ENCODE measurements at places on chromosomes 6 and 20. TPM values are rescaled to one million over a fixed set of nuclear protein-coding genes. Genes with fewer than 3 reads are reported as not detected.

DNA sequence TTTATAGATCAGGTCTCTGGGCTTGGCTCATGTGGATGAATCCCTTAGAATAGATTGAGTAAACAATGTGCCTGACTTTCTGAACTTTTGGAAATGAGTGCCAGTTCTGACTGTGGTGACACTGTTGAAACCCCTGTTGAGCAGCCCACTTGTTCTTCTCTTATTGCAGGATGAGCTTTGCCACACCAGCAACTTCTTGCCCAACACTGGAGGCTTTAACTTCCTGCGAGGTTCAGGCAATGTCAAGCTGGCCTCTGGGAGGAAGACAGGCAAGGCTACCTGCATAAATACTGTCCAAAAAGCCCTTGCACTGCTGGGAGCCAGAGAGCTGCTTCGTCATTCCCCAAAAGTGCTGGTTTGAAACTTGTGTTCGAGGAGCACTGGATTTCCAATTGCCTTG, 32.8 kb upstream of the SMIM8 start:
- DNase-seq = no peak

DNA sequence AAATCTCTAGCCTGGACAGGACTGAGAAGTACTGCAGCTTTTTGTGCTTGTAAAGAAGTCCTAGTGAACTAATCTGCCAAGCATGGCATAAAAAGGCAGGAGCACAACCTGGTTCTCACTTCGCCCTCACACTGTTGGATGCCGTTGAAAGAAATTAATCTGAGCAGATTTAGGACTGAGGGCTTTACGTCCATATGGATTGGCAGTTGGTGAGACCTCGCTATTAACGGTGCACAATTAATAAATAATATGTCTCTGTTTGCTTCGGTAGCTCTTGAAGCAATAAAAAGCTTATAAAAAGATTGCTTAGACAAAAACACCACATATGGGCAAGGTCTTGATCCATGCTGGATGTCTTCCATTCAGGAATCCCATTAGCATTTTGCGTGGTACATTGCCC, 185.6 kb upstream of the EPHA7 start:
- no peak for DNase-seq

DNA sequence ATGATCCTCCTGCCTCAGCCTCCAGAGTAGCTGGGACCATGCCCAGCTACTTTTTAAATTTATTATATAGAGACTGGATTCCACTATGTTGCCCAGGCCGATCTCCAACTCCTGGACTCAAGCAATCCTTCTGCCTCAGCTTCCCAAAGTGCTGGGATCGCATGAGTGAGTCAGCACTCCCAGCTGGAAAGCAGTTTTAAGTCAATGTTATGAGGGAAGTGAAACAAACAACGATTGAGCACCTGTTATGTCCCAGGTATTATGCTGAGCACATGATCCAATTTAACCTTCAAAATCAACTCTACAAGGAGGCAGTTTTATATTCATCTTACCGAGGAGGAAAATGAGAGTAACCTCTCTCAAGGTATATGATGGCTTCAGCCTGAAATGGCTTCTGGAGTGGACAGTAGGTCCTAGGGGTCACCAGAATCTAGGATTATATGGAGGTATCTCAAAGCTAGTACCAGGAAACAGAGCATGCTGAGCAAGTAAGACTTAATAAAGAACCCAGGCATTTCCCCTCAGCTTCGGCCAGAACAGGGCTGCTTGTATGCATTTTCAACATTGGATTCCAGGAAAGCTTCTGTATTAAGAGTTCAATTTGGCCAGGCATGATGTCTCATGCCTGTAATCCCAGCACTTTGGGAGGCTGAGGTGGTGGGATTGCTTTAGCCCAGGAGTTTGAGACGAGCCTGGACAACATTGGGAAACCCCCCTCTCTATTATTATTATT, 55.0 kb downstream of the EDN1 start:
- DNase-seq = no peak

The SLC17A1 gene
- total RNA-seq = not detected

GRCh38 chr20:20212675-20213096, 155.2 kb upstream of the INSM1 start:
- no peak for DNase-seq

The MEI4 gene
- 1.1 TPM for total RNA-seq

DNA sequence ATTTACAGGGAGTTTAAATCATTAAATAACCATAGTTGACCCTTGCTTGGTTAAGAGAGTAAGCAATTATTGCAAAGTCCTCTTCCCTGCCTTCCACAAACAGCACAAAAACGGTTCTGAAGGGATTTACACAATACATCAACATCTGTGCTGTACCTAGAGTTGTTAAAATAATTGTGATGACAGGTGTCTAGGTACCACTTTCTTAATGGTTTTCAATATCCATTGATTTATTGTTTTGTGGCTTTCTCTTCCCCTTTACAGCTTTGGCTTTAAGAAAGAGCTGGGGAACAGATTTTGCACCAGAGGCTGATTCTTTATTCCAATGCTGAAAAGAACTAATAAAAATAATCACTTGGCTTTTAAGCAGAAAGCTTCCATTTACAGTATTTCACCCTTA, 598 bp upstream of the SOX4 start:
- no peak for DNase-seq

DNA sequence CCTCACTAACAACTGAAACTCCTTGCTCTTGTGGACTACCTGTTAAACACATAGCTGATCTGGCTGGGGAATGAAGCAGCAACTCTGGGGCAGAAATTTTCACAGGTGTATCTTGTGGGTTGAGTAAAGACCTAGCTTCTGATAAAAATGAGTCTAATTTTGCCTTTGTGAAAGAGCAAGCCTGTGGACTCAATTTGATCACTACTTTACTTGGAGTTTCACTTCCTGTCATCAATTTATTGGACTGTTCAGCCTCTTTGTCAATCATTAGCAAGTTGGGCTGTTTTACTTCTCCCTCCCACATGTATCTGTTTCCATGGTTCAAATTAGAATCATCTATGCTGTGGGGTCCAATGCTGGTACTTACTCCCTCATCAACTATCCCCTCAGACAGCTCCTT, 29.6 kb upstream of the CRIP3 start:
- DNase-seq = no peak

The PTCHD4 gene
- total RNA-seq = 0.89 TPM

The GGTLC1 gene
- total RNA-seq = not detected

DNA sequence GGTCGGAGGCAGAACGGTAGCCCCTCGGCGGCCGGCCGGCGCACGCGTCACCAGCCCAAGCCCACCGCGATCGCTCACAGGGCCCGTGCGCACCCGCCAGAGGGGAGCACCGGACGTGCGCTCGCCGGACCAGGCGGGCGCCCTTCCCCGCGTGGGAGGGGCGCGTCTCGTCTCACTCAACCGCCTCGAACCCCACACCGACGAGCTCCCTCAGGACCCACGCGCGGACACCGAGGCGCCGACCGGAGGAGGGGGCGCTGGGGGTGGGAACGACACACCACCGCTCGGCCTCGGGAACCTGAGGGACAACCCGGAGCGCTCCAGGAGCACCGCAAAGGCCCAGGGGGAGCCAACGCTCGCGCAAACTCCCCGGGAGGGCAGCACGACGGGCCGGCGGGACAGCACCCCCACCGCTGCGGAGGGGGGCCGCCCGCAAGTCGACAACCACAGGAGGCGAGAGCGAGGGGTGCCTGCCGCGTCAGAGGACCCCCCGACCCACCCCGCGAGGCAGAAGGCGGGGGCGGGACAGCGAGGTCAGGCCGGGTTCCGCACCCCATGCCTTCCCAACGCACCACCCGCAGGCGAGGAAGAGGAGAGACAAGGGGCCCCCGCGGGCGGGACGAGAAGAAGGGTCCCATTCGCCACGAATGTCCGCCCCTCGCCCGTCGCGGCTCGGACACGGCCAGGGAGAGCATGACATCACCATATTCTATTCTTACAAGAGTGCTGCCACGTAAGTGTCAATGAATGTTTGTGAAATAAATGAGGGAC, 512.7 kb upstream of the ZNF337 start:
- DNase-seq = no peak

GRCh38 chr6:48429021-48429420, 318.0 kb upstream of the PTCHD4 start:
- no peak for DNase-seq

DNA sequence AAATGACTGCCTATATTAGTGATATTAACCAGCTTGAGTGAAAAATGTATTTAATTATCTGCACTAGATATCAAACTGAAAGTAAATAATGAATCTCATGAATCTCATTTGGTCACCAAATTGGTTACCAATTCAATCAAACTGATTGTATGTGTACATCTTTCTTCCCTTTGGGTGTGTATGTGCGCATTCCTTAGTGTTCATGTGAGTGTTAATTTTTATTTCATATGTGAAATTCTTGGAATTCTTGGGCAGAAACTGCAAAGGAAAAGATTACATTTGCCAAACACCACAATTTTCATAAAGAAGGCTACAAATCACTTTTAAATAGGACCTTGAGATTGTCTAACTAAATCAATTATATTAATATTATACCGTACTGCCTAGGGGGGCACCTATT, 648.4 kb upstream of the MARCKS start:
- no peak for DNase-seq

GRCh38 chr6:27275025-27275956, 27.8 kb downstream of the PRSS16 start:
- no peak for DNase-seq

The OTOR gene
- total RNA-seq = not detected

- no peak for DNase-seq
Measured at GRCh38 chr6:127951172-127951917, 50.5 kb upstream of the THEMIS start.

The KCNQ5 gene
- not detected for total RNA-seq

DNA sequence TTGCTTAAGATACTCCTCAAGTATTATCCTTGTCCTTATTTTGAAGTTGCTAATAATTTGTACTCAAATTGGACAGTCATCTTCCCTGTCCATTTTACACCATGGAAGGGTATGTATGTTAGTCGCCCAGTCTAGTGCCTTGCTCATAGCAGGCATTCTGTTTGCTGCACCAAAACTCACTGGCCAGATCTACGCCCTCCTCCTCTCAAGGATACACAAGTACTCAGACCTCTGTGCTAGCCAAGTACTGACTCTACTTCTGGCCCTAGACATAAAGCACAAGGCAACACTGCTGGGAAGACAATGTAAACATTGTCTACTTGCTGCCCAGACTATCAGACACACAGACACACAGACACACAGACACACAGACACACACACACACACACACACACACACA, 57.7 kb downstream of the DNAAF9 start:
- DNase-seq = no peak

DNA sequence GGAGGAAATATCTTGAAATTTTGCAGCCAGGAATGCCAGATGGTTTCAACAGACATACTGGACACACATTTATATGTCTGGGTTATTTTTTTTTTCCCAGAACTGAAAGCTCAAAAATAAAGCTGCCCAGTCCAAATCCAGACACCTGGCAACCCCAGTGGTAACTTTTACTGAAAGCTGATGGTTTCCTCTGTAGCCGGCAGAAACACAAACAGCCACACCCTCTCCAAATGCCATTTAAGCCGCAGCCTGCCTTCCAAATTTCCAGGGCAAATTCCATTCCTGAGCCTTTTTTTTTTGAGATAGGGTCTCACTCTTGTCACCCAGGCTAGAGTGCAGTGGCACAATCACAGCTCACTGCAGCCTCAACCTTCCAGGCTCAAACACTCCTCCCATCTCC, 6.5 kb upstream of the PREX1 start:
- no peak for DNase-seq

DNA sequence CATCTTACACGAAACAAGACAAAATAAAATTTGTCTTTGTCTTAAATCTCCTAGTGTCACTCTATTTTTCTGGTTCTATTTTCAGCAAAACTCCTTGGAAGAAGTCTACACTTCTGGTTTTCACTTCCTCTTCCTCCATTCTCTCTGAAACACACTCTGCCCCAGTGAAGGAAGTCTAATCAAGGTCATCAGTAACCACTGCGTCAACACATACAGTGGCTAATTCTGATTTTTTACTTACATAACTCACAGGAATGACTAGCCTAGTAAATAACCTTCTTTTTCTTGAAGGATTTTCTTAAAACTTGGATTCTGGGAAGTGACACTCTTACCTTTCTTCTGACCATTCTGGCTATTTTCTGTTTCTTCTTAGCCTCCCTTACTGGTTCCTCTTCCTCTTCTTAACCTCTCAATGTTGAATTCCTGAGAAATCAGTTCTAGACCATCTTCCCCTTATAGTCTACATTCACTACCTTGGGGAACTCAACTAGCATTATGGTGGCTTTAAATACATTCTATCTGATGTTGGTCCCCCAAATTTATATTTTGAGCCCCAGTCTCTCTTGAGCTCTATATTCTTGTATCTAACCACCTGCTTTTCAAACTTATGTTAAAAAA, 37.5 kb downstream of the AIG1 start:
- no peak for DNase-seq

- no peak for DNase-seq
Measured at GRCh38 chr6:68235326-68235784, 399.7 kb upstream of the ADGRB3 start.

- no peak for DNase-seq
Measured at GRCh38 chr6:93731306-93731705, 311.9 kb upstream of the EPHA7 start.

The SYCP2L gene
- 0.25 TPM for total RNA-seq

The PBX2 gene
- 40.9 TPM for total RNA-seq

DNA sequence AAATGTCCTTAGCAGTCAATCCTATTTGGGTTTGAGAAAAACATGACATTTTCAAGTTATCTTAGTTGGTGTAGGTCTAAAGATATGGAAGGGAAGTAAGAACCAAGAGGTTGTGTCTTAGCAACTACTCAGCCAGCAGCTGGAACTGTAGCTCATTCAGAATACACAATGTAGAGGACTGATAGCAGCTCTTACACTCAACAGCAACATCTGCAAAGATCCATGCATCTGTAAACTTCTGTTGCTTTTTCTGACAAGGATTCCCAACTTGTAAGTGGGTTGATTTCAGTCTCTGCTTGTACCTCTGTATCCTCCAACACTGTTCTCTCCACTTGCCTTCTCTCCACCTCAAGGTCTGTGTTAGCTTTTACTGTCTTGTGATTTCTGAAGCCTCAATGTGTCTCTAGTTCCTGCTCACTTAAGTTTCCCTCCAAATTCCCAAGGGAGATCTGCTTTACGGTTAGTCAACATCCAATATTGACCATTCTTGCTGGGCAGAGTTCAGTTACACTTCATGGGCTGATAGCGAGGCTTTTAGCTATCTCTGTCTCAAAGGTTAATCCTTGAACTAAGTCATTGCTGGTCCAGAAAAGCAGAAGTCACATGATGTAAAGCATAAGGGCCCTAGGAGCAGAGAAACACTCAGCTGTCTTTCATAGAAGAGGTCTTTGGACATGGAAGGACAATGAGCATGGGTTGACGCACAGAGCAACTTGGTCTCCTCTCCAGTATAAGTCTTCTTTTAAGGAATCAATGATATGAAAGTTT, 71.6 kb upstream of the LGSN start:
- no peak for DNase-seq

The ZNF165 gene
- not detected for total RNA-seq

GRCh38 chr6:160104821-160105517, 16.6 kb upstream of the SLC22A1 start:
- DNase-seq = no peak

DNA sequence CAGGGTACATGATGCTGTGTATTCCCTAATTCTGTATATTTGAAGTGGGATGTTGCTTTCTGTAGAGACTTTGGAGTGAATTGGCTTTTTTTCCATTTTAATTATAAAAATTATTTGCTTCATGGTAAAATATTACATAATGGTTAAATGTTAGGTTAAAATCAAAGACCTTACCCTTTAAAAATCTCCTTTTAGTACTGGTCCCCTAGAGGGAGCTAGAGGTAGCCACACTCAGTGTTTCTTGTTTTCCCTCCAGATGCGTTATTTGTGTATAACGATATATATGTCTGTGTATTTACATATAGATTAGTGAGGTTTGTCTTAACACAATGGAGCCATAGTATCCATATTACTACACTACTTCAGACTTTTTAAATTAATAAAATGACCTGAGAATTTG, 146.7 kb downstream of the PLCB4 start:
- DNase-seq = no peak

GRCh38 chr20:3699037-3699436, 13.4 kb downstream of the SIGLEC1 start:
- DNase-seq = no peak
